ENCODE measurements at places on chromosomes 4 and X.

GRCh38 chr4:8369426-8370105 is 71.0 kb downstream of the ACOX3 start:
- DNase-seq: peak; percentile 9

GRCh38 chr4:8332891-8333331 is 63.4 kb downstream of the HTRA3 start:
- DNase-seq: no peak

DNA sequence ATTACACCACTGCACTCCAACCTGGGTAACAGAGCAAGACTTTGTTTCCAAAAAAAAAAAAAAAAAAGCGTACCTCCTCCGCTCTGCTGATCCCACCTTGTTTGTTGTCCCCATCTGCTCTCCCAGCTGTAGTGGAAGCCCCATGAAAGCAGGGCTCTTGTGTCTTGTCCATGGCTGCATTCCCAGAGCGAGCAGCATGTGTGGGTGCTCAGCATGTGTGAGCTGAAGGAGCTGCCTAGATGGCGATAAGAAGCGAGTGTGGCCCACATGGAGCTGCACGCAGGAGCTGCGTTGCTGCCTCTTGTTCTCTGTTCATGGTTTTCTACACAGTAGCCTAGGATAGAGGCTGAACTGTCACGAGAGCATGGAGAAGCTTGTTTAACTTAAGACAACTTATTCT is 12.4 kb downstream of the NSD2 start:
- DNase-seq: peak; percentile 9

GRCh38 chr4:24476282-24476681 is 108.1 kb downstream of the DHX15 start:
- DNase-seq: no peak

DNA sequence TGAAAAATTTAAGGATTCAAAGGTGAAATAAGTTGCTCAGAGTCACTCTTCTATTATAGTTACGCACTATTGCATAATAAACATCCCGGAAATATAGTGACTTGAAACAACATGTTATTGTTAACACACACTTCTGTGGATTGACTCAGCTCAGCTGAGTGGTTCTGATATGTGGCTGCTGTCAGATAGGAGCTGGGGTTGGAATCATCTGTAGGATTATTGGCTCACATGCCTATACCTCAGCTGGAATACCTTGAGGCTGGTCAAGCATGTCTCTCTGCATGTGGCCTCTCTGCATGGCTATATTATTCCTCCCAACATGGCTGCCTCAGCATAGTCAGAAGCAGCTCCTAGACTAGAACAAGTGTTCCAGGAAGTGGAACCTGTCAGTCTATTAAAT is 486.7 kb upstream of the MAGEB2 start:
- DNase-seq: no peak

GRCh38 chr4:20311856-20312255 is 60.2 kb downstream of the SLIT2 start:
- no peak for DNase-seq

DNA sequence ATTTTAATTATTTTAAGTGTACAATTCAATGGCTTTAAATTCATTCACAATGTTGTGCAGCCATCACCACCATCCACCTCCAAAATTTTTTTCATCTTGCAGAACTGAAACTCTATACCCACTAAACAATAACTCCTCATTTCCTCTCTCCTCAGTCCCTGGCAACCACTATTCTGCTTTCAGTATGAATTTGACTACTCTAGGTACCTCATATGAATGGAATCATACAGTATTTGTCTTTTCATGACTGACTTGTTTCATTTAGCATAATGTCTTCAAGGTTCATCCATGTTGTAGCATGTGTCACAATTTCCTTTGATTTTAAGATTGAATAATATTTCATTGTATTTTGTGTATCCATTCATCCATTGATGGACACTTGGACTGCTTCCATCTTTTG is 46.9 kb downstream of the KIF4A start:
- DNase-seq: no peak

- peak; percentile 74 for DNase-seq
Measured at GRCh38 chrX:101658661-101659491, 774 bp downstream of the ARMCX2 start.

- DNase-seq: peak; percentile 56
Measured at GRCh38 chr4:76197971-76198410, 15.6 kb downstream of the SCARB2 start.

DNA sequence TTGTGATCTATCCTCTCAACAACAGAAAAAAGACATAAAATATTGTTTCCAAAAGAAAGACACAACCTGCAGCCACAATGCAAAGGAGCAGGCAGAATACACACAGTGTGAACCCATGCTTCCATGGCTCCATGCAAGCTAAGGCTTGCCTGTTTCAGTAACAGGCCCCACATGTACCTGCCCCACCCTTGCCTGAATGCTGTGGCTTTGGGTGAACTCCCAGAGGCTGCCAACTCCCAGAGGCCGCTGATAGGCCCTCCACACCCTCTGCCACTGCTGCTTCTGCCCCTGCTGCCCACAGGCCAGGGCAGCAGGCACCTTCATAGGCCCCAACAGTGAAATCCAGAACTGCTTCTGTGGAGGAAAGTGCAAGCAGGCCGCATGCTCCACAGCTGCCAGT is 313.9 kb downstream of the CHIC1 start:
- no peak for DNase-seq

DNA sequence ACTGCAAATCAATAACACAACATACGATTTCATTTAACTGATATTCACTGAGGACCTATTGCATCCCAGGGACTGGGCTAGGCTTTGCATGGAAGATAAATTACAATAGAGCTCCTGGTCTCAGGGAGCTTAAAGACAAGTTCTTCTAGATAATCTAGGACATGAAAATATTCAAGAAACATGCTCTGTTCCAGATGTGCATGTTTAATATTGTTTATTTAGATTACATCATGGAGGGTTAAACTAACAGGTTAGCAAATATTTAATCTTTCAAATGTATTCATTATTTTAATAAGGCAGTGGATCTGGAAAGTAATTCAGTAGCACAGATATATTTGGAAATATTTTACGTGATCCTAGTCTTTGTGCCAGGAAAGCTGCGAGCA is 2430.3 kb downstream of the PCDH7 start:
- no peak for DNase-seq

- no peak for DNase-seq
Measured at GRCh38 chr4:174757736-174758135, 71.3 kb downstream of the GLRA3 start.

DNA sequence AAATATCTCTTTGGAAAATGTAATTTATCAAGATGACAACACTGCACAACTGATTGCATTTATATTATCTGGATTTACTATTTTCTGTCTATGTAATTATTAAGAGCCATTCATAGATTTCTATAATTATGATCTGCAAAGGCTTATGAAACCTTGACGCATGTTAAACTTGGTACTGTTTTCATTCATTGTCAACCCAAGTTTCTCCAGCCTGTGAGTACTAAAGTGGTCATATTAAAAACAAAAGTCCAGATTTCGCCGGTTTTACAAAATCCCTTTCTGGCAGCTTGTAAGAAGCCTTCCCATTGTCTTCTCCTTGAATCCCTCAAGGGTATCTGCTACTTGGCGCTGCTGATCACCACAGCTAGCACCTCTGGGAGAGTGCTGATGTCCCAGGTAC is 19.7 kb upstream of the GRPR start:
- no peak for DNase-seq

- no peak for DNase-seq
Measured at GRCh38 chrX:140923118-140923517, 79.3 kb upstream of the SPANXB1 start.

All from psoas muscle (tissue), 8 donors.